WERI-Rb-1 (cell line): ENCODE measurements at places on chromosomes 6 and 20.
A peak's percentile ranks its signal among the peaks of the same experiment; 100 is the strongest.

DNA sequence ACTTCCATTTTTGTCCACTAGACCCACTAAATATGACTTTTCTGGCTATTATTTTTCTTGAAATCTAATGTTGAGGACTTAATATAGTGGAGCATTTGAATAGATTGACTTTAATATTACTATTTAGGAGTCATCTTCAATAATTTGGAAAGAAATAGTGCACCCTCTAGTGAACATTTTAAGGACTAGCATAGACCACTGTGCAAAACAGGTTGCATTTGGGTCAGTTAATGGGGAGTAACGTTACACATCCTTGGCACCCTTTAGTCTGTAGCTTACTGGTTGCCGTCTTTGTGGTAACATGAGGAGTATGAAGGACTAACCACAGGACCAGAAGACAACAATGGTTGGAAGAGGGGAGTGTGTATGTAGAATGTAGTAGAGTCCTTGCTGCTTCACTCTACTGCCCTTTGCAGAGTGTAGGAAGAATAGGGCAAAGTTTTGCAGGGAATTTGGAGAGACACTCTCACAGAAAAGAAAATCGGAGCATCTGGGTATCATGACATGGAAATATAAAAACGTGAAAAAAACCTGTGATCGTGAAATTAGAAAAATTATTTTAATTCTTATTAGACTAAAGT is 25.2 kb downstream of the RFPL4B start:
- no peak for DNase-seq

- no peak for DNase-seq
Observed at GRCh38 chr6:167669870-167670802, 156.6 kb upstream of the AFDN start.

GRCh38 chr6:35203680-35204079 is 10.1 kb upstream of the SCUBE3 start:
- DNase-seq: no peak

DNA sequence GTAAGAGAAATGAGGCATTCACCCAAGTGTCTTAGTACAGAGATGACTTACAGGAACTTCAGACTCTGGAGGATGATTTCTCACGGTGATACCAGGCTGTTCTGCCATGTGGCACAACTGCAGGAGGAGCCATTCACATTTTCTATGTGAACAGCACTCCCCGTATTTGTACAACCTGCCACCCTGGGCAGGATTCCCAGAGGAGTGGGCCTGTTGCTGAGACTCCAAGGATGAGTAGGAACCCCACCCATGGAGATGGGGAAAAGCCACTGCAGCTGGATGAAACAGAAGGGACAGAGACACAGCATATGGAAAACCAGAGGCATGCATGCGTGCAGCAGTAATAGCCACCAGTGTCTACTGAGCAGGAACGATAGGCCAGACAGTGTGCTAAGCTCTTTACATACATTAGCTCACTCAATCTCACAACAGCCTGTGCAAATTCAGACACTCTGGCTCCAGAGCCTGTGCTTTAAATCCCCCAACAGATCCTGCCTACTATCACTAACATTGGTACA is 48.0 kb upstream of the PTPRT start:
- no peak for DNase-seq

DNA sequence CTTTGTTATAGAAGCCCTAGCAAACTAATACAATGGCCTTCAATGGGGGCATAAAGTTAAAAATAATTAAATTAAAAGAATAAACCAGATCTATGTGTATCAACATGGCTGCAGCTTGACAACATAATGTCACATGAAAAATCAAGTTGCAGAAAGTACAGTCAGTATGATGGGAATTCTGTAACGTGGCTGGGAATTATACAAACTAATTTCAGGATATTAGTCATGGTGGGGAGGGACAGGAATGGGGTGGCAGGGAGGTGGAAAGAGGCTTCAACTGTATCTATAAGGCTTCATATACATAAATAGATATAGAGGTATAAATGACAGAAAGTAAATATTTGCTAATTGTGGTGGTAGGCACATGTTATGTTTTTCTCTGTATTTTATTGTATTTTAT is 107.1 kb downstream of the UNC5CL start:
- DNase-seq: no peak

DNA sequence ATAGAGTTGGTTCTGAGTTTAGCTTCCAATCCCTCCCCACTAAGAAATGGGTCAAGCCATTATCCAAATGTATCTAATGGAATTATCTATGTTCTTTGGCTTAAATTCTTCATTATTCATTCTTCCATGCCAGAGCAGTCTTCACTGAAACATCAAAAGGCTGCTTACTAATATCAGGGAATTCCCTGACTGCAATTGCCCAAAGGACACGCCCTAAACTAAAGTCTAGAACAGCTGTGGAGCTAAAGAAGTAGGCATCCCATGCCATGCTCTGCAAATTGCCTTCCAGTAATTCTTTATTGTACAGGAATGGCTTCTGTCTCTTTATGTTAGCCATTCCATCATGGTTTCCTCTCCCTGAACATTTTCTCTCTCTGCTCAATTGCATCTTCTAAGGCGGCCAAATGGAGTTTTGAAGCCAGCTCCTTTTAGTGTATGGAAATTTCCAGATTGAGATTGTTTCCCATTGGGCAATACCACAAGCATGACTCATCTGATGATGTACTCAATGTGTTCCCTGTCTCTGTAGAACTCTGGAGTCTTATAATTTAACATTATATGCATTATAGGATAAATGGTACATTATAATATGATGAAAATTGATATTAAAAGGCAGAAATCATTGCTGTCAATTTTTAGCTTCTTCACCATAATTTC is 28.8 kb upstream of the TSHZ2 start:
- no peak for DNase-seq

DNA sequence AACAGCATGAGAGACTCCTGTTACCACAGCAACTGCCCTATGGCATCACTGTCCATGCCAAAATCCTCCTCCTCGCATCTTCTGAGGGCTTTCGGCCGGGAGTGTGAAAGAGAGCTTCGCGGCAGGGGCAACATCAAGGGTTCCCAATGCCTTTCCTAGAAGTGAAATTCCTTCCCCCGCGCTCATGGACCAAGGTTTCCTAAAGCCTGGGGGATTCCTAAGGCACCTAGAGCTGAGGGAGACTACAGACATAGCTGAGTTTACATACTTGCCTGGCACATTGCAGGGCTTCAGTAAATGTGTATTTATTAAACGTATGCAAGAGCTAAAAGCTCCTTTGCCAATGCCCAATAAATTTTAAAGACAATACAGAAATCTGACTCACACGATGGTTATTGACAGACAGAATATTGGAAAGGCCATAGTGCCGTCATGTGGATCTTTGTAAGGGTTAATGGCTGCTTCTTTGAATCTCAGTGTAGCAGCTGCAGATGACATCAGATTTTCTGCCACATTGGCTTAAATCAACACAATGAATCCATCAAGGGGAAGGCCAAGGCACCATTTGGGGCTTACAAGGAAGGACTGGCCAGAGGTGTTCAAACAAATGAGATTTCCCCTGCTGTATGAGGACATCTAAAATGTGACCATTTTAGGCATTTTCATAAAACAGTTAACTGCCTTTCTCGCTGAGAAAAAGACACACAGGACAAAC is 281.2 kb upstream of the JARID2 start:
- no peak for DNase-seq

GRCh38 chr6:119887666-119888065 is 538.1 kb upstream of the MAN1A1 start:
- peak; percentile 33 for DNase-seq

- no peak for DNase-seq
Observed at GRCh38 chr6:129340983-129341382, 369.0 kb downstream of the ARHGAP18 start.

GRCh38 chr6:157452096-157452495 is 71.1 kb downstream of the ZDHHC14 start:
- no peak for DNase-seq

- peak; percentile 90 for DNase-seq
Observed at GRCh38 chr20:31644701-31645100, 7.0 kb downstream of the COX4I2 start.

DNA sequence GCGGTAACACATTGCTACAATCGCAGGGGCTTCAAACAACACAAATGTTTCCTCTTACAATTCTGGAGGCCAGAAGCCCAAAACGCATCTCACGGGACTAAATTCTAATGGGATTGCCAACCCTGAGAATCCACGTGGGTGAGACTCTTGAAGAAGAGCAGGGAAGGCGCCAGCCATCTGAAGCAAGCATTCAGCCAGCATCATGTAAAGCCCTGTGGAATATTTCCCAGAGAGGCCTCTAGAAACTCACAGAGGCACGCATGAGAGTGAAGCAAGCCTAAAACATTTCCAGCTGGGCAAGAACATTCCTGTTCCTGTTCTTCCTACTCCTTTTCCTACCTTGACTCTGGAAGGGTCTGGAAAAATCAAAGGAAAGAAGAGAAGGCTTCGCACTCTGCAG is 19.6 kb upstream of the FNDC1 start:
- DNase-seq: no peak

- DNase-seq: no peak
Observed at GRCh38 chr6:18280084-18280483, 15.8 kb upstream of the DEK start.

- no peak for DNase-seq
Observed at GRCh38 chr20:62501801-62502495, 26.2 kb upstream of the GATA5 start.

- peak; percentile 24 for DNase-seq
Observed at GRCh38 chr20:1800180-1800579, 95.0 kb upstream of the SIRPA start.

- no peak for DNase-seq
Observed at GRCh38 chr6:11044712-11045167, 635 bp upstream of the ELOVL2 start.
